ENCODE measurements at places on chromosomes 12 and 14.

- no peak for DNase-seq
Observed at GRCh38 chr12:123599721-123600120, 2.2 kb upstream of the DDX55 start.

DNA sequence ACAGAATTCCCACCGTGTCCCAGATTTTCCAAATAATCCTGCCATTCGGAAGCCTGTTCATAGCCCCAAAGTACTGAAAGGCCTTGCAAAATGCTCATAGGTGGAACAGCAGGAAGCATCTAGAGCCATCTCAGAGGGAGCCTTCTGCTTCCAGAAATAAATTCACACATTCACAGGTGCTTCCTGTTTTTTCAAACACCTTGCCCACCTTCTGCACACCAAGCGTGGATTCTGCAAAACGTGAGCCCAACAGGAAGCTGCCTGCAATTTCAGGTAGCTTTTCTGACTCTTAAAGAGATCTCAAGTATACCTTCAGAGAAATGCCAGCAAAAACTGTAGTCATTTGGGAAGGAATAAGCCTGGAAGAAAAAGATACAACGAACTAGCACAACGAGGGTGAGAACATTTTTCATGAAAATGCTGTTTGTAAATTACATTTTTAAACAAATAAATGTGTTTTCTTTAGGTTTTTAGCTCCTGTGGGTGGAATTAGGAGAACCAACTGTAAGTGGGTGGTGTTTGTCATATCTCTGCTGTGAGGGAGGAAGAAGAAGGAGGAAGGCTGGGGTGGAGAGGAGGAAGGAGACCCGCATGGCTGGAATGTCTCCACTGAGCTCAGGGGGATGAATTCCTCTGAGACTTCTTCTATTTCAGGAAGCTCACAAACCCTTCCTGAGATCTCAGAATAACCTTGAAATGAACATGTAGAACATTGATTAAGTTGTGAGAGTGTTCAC, at the start of gene IFNG-AS1:
IFNG-AS1 (plus strand) TSS at position 264 of the 737 bp plus-strand sequence.
- no peak for DNase-seq

- no peak for DNase-seq
Observed at GRCh38 chr12:82325540-82326336, 32.4 kb downstream of the CCDC59 start.

DNA sequence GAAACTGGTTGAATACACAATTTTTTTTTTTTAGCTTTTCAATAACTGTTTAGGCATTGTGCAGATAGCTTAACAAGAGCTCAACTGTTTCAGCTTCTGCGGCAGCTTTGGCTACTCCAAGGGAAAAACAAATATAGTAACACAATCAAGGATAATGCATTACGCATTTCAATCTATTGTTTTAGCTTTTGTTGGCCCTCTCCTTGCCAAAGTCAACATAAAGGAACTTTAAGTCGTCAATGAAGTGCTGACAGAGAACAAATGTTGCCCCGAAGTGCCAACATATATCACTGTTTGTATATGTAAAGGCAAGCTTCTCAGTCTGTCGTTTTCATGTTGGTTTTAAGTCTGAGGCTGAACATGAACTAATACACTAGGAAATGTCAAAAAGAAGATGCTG, 1087.4 kb upstream of the FLRT2 start:
- no peak for DNase-seq

- no peak for DNase-seq
Observed at GRCh38 chr12:2811801-2812200, 667 bp upstream of the ITFG2 start.

DNA sequence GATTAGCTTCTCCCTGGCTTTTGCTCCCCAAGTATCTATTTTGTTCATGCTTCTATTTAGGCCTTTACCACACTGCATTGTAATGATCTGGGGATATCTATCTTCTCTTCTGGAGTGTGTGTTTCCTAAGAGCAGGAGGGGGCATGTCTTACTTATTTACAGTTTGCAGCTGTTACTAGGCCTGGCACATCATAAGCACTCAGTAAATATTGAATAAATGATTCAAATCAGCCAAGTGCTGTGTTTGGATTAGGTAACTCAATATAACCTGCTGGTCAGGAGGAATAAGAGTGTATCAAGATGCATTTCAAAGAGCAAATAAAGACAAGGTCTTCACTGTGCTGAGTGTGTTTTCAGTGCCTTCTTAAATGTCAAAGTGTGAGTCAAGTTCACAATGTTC, 186.1 kb downstream of the FOXG1 start:
- DNase-seq: no peak

DNA sequence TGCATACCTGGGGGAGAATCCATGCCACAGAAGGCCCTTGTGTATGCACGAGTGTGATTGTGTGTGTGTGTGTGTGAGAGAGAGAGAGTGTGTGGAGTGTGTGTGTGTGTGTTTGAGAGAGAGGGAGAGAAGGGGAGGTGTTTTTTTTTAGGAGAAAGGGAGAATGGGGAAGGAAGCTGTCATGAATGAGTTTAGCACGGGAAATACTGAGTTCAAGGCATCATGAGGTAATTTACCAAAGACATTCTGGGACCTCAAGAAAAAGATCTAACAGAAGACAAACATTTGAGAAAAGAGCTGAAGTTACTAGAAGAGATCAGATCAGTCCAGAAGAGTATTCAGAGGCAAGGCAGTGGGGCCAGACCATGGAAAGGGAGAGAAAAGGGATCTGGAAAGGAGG, 157.1 kb downstream of the TTC7B start:
- no peak for DNase-seq

- DNase-seq: no peak
Observed at GRCh38 chr12:12469386-12469785, 93.3 kb downstream of the DUSP16 start.

DNA sequence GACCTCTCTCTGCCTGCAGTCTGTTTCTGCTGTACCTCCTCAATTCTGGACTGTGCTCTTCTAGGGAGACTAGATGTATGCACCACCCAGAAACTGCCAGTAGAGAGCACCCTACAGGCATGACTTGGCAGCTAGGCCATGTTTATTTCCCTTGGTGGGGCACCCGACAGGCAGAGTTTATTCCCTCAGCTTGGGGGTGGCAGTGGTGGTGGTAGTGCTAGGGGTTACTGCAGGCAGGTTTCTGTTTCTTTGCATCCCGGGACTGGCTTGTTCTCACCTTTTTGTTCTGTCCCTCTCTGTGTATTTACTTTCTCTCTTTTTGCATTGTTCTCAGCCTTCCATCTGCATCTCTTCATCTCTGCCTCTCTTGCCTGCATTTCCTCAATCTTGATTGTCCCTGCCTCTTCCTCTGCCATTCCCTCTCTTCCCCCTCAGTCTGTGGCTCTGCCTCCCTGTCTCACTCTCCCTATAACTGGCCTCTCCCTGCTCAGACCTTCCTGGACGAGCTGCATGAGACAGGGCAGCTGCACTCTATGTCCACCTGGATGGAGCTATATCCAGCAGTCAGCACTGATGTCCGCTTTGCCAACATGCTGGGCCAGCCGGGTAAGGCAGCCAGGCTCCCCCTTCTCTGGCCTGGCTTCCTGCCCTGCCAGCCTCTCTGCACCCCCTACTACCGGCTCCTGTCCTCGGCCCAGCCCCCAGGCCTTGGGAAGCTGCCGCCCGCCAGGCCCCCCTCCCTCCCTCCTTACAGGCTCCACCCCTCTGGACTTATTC, 13.8 kb downstream of the PRPF40B start:
- peak; percentile 65 for DNase-seq

DNA sequence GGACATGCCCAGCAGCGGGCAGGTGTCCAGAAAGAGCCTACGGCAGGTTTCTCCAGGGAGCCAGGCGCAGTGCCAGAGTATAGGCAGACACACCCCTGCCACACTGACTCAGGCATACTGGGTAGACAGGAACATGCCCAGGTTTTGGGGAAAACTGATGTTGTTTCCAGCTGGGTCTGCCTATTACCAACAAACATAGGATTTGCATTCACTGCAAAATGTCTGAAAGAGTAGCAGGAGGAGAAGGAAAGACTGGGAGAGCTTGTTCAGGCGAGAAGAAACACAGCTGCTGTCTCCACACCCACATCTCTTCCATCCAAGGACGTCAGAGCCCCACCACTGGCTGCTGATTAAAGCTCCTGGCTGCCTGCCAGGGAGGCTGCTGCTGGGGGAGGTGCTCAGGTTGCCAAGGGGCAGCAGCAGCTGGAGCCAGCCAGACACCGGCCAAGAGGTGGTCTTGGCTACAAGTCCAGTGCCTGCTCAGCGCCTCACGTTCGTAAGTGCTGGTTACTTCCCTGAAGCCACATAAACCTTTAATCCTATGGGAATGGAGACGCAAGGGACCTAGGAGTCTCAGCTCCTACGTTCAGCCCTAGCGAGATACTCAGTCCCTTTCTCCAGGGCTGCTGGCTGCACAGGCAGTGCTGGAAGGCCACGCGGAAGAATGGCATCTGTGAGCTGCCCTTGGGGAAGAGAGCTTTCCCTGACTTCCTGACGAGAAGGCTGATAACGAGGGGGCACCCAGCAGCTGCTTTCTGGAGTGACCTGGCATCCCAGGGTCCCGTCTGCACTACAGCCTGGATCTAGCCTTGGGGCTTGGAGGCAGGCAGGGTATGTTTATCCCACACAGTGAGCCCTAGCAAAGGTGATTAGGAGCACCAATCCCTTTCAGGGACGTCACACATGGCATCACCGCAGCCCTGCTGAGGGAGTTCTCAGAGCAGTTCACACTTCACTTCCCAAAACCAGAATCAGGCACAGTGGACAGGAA, 58.1 kb downstream of the PLEKHG3 start:
- peak; percentile 91 for DNase-seq
